KBM-7 (cell line): ENCODE measurements at places on chromosomes 13 and 19.

DNA sequence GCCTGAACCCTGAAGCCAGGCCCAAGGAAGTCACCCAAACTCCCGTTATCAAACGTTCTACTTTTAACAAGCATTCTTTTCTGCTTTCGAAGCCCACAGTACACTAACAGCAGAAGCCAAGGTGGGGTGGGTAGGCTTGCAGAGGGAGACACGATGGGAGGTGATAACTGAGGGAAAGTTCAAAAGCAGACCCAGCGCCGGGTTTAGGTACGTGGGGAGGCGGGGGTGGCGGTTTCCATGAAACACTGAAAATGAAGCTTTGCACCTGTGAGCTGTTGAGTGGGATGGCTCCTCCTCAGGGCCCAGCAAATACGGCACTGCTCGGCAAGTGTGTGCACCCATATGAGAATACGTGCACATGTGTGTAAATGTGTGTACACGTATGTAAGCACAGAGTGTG is 49.8 kb downstream of the KLF2 start:
- no peak for DNase-seq

DNA sequence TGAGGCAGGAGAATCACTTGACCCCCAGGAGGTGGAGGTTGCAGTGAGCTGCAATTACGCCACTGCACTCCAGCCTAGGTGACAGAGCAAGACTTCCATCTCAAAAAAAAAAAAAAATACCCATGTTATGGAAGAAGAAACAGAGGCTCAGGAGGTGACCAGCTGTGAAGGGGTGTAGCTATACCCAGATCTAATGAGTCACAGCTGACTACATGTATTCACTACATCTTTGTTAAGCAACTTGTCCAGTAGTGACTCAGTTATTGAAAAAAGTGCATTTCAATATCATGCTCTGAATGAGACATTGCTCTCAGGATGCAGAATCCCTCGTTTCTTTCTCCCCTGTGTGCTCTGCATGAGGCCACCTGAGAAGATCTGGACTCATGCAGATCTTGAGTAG is 16.1 kb upstream of the SPART start:
- DNase-seq = no peak

DNA sequence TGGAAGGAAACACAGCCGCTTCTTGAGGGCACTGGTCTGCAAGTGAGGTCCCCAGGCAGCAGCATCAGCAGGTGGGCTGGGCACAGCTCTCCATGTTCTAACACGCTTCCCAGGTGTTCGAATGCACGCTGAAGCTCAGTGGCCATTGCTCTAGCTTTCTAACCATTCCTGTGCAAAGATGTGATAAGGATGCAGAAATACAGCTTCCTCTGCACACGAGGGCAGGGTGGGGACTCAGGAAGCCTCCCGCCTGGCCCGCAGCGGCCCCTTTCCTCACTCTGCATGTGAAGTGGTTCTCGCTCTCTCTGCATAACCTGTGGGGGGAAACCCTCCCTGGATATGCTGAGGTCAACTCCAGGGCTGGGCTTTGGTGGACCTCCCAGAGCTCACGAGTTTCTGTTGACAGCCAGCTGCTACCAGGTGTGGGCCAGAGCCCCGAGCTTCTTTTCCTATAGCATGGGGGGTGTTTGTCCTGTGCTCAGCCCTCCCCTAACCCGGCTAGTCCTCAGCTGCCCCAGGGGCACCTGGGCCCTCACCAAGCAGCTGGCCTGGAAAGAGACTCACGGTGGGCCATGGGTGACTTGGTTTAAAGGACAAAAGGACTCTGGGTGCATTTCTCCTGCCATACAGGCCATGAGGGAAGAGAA is 168.2 kb downstream of the TEX29 start:
- DNase-seq = no peak

DNA sequence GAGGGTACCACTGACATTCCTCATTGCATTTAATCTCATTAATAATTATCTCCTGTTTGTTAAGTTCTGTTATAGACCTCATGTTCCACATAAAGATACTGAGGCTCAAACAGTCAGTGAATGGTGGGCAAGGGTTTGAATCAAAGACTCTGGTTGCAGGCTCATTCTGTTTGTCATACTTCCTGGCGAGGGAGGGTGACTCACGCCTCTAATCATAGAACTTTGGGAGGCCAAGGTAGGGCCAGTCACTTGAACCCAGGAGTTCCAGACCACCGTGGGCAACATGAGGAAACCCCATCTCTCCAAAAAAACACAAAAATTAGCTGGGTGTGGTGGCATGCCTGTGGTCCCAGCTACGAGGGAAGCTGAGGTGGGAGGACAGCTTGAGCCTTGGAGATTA is 220.7 kb upstream of the MIR17HG start:
- DNase-seq = no peak

DNA sequence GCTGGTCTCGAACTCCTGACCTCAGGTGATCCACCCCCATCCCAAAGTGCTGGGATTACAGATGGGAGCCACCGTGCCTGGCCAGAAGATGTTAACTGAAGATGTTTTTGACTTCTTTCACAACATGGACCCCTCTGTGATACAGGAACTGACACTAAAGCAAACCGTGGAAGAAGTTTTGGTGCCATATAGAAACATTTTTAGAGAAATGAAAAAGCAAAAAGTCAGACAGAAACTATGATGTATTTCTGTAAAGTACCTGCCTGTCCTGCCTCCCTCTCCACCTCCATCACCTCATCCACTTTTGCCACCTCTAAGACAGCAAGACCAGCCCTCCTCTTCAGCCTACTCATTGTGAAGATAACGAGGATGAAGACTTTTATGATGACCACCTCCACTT is 11.3 kb downstream of the FBXO27 start:
- no peak for DNase-seq

- no peak for DNase-seq
These were observed 3.3 kb downstream of the KHSRP start for GRCh38 chr19:6421075-6422014.

DNA sequence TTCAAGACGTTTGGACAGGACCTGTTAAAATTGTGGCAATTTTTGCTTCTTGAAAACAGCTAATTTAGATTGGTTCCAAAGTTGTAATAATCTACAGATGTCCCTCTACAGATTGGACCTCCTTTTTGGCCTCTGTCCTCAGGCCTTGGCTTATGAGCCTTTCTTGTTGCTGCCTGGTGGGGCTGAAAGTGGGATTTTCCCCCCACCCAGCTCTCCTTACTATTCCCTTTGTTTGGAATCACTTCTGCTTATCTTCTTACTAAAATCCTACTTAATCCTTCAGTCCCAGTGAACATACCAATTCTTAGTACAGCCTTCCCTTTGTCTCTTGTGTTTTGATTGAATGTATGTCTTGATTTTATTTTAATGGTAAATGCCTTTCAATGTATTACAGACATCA is 63.5 kb upstream of the TEX29 start:
- DNase-seq = no peak

DNA sequence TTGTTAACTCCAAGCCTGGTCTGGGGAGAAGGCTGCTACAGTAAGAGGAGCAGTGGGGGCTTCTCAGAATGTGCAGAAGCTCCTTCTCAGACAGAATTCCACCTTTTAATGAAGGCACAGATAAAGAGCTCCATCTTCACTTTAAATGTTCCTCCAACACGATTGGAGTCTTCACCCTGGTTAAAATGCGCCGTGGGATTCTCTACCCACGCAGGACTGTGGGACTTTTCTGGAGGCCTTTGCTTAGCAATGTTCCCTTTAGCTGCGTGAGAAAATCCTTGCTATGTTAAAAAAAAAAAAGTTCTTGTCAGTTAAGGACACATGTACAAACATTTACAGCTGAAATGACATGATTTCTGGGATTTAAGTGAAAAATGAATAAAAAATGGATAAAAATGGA is 546.3 kb downstream of the MYO16 start:
- no peak for DNase-seq

- DNase-seq = no peak
These were observed 188.2 kb downstream of the MTUS2 start for GRCh38 chr13:29008296-29008695.

DNA sequence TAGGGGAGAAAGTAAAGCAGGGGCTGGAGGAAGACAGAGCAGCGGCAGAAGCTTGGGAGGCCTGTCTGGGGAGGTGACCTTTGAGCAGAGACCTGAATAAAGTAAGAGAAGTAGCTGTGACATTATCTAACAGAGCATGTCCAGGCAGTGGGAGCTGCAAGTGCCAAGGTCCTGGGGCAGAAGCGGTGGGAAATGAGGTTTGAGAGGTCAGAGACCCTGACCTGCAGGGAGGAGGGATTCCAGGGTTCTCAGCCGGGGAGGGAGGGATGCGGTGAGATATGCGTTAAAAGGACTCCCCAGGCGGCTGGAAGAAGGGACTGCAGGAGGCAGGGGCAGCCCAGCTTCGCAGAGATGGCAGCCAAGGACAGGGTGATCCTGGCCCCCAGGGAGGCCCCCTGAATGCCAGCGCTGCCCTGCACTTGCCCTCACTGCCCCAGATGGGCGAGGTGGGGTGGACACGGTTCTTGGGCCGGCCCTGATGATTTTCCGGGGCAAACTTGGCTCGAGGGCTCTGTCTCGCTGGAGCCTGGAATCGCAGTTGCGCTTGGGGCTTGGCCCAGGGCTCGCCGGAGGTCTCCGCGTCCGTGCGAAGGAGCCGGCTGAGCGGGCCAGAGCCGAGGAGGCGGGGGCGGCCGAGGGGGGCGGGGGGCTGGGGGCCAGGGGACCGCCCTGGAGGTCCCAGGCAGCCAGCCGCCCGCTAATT is 3.2 kb downstream of the CRLF1 start:
- DNase-seq = no peak

GRCh38 chr19:6287269-6287885 is 7.6 kb upstream of the MLLT1 start:
- no peak for DNase-seq

DNA sequence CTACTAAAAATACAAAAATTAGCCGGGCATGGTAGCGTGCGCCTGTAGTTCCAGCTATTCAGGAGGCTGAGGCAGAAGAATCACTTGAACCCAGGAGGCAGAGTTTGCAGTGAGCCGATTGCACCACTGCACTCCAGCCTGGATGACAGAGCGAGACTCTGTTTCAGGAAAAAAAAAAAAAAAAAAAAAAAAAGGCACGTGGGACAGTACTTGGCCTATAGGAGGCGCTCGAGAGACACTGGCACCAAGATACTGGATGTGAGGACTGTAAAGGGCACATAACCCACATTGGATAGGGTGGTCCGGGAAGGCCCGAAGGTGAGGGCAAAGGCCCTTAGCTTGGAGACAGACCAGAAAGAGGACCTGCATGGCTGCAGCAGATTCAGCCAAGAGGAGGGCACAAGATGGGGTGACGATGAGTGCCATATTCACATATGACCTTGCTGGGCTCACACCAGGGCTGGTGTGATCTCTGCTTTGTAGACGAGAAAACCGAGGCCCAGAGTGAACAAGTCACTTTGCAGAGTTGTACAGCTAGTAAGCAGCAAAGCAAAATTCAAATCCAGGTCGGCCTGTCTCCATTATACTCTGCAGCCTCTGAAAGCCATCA is 89.4 kb downstream of the DPF1 start:
- DNase-seq = peak; percentile 77

DNA sequence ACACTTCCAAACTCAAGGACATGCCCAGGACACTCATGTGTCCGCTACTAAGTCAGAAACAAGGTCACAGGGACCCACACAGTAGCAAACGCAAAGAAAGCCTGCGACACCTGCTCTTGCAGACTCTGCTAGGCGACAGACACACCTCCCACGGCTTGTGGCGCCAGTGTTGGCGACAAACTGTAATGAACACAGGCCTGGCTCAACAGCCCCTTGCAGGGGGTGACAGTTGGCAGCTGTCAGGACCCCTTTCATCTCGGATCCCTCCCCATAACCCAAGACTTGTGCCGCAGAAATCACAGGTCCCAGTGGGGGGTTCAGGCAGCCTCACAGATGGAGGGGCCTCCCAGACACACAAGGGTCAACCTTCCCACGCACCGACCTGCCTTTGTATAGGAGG is 364 bp downstream of the CKM start:
- no peak for DNase-seq
